ENCODE measurements at places on chromosomes 3 and 15.

DNA sequence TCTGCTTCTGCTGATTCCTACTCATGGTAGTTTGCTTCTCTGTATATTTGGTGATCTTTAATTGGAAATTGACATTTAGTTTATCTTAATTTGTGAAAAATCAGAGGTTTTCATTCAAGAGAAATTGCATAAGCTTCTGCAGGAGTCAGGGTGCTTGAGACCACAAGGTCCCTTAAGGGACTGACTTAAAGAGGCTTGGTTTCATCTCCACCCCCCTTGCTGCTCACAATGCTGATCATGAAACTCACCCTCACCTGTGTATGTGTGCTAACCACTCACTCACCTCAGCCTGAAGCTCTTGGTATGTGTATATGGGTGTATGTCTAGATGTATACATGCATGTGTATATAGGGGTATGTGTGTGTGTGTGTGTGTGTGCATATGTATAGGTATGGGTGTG lies 11.4 kb downstream of the PGPEP1L start:
- DNase-seq, result no peak

GRCh38 chr3:123331651-123332050 lies 117.2 kb downstream of the ADCY5 start:
- DNase-seq, result no peak

- DNase-seq, result no peak
Measured at GRCh38 chr15:66830358-66830757, 128.3 kb downstream of the SMAD6 start.

- DNase-seq, result no peak
Measured at GRCh38 chr15:85019815-85020590, 38.3 kb downstream of the PDE8A start.

DNA sequence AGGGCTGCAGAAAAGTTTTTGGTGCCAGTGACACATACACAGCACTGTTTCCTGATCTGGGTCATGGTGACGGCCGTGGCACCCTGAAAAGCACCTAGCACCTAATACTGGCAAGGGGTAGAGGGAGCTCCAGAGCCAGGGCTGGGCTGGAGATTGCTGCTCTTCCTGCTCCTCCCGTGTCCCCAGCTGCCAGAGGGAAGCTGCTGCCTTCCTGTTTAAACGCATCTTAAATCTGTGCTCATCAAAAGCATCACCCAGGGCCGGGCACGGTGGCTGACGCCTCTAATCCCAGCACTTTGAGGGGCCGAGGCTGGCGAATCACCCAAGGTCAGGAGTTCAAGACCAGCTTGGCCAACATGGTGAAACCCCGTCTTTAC lies 156.7 kb upstream of the MEF2A start:
- DNase-seq, result no peak

DNA sequence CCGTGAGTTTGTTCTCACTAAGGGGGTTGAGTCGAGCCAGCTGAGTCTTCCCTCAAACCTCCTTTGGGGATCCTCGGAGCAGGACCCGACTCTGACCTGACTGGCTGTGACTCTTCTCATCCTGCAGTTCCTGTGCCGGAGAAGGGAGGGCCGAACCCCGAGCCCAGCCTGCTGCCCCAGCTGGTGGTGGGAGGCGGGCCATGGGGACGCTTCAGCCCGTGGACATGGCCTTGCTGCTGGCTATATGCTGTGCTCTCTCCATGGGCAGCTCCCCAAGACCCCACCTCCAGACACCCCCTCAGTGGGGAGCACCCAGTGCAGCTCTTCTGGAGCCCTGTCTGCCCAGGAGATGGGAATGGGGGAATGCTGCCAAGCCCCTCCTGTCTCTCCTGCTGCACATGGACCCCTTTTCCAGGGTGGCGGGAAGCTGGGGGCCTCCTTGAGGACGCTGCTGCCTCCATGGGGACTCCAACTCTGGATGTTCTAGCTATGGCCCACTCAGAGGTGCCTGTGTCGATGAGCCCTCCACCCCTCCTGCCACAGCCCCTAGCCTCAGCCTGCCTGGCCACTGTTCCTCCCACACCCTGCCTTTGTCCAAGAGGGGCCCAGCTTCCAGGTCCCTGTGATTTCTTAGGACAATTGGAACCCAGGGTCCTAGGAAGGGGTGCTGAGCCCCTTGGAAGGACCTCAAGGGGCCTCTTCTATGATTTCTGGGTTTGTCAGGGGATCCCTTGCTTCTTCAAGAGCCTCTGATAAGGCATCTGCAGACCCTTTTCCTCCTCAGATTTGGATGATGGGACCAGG lies 12.8 kb downstream of the C15orf39 start:
- DNase-seq, result no peak

GRCh38 chr15:64193971-64194370 lies 31.1 kb upstream of the PPIB start:
- no peak for DNase-seq

GRCh38 chr3:152269056-152269830 lies 514 bp downstream of the MBNL1 start:
- peak; percentile 28 for DNase-seq

- no peak for DNase-seq
Measured at GRCh38 chr3:175702956-175703355, 843.8 kb downstream of the NAALADL2 start.

GRCh38 chr3:115445559-115445958 lies 177.8 kb upstream of the GAP43 start:
- DNase-seq, result no peak

DNA sequence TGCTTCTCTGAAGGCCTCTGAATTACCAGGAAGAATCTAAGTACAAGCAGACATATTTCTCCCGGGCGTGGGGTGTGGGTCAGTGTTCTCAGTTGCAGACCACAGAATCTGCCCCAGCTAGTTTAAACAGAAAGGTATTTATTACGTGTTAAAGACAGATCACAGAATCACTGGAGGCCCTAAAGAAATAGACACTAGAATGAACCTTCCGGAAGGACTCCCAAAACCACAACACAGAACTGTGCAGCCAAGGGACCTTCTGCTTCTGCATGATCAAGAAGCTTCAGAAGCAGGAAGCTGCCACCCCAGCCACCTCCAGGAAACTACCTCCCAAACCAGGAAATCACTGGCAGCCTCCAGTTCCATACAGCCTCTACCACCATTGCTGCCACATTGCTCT lies 32.7 kb upstream of the ZFAND6 start:
- no peak for DNase-seq

- DNase-seq, result no peak
Measured at GRCh38 chr3:127670761-127671522, 1.8 kb upstream of the ABTB1 start.

DNA sequence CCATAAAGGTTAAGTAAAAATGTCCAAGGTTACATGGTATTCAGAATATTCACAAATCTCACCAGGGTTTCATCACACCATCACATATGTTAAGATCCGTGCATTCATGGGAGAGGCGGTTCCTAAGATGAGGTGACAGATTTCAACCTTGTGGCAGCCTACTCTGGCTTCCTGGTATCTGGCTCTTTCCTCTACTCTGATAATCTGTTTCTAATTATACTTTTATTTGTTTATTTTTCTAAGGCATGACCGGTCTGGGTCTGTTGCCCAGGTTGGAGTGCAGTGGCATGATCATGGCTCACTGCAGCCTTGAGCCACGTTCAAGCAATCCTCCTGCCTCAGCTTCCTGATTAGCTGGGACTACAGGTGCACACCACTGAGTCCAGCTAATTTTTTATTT lies 34.4 kb downstream of the RAF1 start:
- DNase-seq, result no peak

DNA sequence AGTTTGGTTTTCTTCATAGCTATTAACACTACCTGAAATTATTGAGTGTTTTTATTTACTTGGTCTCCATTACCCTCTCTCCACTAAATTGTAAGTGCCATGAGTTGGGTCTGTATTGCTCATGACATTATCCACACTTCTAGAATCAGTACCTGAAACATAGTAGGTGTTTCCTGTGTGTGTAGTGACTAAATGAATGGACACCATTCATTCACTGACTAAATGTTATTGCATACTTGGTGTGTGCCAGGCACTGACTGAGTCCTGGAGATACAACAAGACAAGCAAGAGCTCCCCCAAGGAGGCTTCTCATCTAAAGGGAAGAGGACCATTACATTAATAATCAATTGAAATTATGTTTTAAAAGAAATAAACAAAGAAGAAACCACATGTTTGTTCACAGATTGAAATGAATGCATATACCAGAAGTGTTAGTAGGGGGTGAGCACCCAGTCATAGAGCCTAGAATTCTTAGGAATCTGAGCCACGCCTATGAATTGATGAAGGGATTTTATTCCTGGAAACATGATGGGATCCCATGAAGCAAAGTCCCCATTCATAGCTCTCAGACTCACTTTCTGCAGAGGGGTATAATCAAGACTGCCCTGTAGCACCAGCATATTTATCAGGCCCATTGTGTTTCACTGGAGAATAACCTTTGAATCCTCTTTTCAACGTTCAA lies 31.7 kb upstream of the ATOSA start:
- DNase-seq, result no peak

DNA sequence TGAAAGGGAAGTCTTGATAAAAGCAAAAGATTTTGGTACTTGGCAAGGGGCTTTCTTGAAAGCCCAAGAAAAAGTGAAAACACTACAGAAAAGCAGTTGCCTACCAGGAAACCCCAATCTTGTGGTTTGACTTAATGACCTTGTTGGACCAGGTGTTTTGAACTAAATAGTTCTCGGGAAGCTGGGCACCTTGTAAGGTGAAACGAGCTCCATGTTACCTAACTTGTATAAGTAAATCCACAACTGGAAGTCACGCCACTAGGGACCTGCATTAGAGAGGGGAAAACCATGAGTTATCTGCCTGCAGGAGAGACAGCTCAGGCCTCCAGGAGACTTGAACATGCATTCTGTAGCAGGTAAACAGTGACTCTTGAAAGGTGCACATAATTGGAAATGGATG lies 88.2 kb downstream of the GMPS start:
- no peak for DNase-seq

GRCh38 chr15:96321639-96322535 lies 8.6 kb upstream of the NR2F2 start:
- DNase-seq, result no peak

DNA sequence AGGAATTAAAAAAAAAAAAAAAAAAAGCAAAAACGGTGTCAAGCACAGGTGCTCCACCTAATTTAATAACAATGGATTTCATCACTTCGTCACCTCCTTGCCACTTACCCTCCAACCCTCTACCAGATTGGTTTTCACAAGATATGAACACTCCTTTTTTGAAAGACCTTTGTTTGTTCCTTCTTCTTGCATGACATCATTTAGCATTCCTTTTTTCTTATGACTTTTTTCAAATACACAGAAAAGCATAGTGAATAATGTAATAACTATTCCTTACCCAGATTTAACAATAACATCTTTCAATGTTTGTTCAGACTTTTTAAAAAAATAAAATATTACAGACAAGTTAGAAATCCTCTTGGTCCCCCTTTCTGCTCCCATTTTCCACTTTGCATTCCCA lies 16.3 kb downstream of the COL6A6 start:
- DNase-seq, result no peak

DNA sequence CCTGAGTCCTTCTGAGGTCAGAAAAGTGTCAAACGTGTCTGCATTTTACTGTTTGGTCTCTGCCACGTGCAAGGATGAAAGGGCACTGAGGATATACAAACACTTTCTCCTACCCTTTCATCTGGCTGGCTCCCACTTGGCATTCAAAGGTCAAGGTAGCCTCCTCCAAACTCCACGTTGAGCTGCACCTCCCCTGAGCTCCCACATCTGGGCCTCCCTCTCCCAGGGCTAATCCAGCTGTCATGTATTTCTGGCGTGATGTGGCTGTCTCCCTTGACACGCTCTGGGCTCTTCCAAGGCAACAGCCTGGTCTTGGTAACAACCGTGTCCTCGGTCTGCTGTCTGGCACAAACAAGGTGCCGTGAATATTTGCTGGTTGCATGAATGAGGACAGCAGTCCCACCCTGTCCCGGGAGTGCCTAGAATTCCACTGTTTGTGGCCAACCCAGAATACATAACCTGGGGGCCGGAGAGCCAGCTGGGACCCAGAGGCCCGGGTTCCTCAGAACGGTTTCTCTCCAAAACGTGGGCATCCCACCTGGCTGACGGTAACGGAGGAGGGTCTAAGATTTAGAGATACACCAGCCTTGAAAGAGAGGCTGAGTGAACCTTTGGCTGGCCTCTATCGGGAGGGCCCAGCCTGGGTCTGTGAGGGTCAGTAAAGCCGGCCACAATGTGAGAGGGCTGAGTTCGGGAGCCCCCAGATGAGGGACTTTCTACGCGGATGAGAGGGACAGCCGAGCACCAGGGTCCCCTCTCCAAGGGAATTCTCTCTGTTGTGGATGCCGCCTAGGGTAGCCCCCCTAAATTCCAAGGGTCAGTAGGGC lies 767 bp downstream of the GLT8D1 start:
- no peak for DNase-seq

GRCh38 chr3:48437812-48438211 lies 2.1 kb downstream of the CCDC51 start:
- no peak for DNase-seq

DNA sequence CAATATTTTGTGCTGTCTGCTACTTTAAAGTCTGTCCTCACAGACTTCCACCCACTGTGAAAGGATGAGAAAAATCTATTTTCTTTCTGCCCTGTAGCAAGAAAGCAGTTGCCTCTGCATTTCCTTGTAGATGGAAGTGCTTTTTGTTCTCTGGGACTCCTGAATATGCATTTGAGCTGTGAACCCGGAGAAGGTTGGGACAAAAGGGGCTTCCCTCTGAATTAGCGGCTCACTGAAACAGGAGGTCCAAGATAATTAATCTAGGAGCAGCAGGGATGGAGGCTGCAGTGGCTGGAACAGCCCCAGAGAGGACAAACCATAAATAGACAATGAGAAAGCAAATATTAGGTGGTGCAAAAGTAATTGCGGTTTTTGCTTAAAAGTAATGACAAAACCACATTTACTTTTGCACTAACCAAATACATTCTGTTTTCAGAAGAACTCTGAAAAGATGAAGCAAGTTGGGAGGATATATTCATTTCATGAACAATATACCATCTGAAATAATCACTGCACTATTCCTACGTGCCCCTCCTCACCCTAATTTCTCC lies 143.4 kb upstream of the KBTBD8 start:
- DNase-seq, result no peak

DNA sequence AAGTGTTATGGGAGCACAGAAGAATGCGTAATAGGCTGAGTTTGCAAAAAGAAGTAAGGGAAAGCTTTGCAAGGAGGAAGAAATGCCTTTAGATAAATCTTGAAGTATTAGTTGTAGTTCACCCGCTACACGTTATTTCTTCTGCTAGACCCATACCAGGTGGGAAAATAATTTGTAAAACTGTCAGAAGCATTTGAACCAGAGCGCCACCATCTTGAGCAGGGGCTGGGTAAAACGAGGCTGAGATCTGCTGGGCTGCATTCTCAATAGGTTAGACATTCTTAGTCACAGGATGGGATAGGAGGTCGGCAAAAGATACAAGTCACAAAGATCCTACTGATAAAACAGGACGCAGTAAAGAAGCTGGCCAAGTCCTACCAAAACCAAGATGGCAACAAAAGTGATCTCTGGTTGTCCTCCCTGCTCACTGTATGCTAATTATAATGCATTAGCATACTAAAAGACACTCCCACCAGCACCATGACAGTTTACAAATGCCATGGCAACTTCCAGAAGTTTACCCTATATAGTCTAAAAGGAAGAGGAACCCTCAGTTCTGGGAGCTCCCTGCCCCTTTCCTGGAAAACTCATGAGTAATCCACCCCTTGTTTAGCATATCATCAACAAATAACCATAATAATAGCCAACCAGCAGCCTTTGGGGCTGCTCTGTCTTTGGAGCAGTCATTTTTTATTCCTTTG lies 50.0 kb upstream of the ZNF280D start:
- DNase-seq, result no peak

- no peak for DNase-seq
Measured at GRCh38 chr15:78382114-78382880, 42.1 kb downstream of the CRABP1 start.
